ENCODE measurements at places on chromosomes 7 and 10. TPM values are rescaled to one million over a fixed set of nuclear protein-coding genes. Genes with fewer than 3 reads are reported as not detected.
A peak's percentile ranks its signal among the peaks of the same experiment; 100 is the strongest.

DNA sequence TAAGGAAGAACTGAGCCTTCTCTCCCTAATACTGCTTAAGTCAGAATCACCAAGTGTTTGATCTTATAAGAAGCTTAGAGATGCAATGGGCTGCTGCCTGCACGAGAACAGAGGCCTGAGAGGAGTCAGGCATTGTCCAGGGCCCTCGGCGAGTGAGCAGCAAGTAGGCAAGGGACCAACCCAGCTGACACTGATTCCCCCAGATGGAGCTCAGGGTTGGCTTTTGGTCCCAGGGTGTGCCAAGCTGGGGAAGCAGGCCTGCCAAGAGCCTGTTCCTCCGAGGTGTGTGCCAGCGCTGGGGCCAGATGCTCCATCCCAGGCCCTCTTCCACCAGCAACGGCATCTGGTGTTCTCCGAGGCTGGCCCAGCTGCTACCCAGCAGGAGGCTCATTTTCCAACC is 222.0 kb upstream of the ZMIZ1 start:
- H3K27me3 ChIP-seq, result peaks cover 46% of the 10 kb centered on the region
- no peak overlapping the region for H3K4me3 ChIP-seq
- H3K4me1 ChIP-seq, result peaks cover under 1% of the 10 kb centered on the region
- H3K27ac ChIP-seq, result no peak overlapping the region
- no peak for DNase-seq
- no peaks in the 10 kb centered on the region for H3K36me3 ChIP-seq

DNA sequence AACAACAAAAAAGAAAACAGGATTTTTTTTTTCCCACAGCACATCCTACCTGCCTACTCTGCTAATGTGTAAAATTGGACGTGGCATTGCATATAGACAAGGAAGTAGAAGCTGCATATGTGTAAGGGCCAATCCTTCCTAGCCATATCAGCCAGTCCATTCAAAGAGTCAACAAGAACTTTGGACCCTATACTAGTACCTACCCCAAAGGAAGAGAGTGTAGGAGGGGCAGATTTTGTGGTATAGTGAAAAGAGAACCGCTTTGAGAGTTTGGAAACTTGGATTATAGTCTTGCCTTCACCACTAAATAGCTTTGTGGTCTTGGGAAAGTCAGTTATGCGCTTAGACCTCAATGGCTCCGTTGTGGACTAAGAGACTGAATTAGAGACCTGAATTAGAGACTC is 12.1 kb upstream of the MCU start:
- peaks cover 4% of the 10 kb centered on the region for H3K4me1 ChIP-seq
- H3K27me3 ChIP-seq, result no peaks in the 10 kb centered on the region
- DNase-seq, result no peak
- H3K4me3 ChIP-seq, result no peak overlapping the region
- H3K27ac ChIP-seq, result no peak overlapping the region
- no peaks in the 10 kb centered on the region for H3K36me3 ChIP-seq

GRCh38 chr10:124534826-124535601 is 73.4 kb downstream of the LHPP start:
- H3K27me3 ChIP-seq, result no peaks in the 10 kb centered on the region
- H3K27ac ChIP-seq, result no peak overlapping the region
- DNase-seq, result no peak
- no peaks in the 10 kb centered on the region for H3K36me3 ChIP-seq
- H3K4me3 ChIP-seq, result no peak overlapping the region
- H3K4me1 ChIP-seq, result no peaks in the 10 kb centered on the region

DNA sequence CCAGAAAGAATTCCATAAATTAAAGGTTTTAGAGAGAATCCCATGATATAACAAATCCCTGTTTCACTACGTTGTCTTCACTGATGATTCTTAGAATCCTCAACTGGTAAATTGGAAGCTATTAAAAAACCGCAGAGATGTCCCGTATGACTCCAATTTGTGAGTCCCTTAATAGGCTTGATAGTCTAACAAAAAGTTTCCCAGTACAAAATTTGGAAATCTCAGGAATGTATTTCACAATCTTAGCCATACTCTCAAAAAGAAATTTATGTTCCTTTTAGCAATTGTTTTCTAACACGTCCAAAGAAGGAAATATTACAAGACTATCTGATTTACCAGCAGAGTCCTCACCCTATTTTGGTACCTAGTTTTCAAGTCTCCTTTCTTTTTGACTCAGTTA is 2.5 kb downstream of the TES start:
- no peaks in the 10 kb centered on the region for H3K36me3 ChIP-seq
- DNase-seq, result no peak
- no peaks in the 10 kb centered on the region for H3K27me3 ChIP-seq
- no peak overlapping the region for H3K4me3 ChIP-seq
- H3K4me1 ChIP-seq, result peaks cover 2% of the 10 kb centered on the region
- no peak overlapping the region for H3K27ac ChIP-seq

DNA sequence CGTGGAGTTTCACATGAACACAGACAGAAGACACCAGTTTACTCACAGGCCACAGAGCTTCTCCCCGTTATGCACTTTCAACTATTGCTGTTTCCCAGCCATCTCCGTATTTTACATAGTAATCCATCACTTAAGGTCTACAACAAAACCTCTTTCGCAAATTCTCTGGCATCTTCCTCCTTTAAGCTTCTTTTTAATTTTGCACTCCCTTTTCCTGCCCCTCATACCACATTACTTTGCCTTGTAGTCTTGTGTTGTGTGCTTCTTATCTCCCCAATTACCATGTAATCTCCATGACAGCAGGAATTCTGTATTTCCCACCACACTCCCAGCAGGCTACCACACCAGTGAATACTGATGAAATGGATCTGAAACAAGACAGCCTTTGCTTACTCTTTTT is 87.3 kb downstream of the ODAD2 start:
- no peaks in the 10 kb centered on the region for H3K27me3 ChIP-seq
- no peak for DNase-seq
- H3K36me3 ChIP-seq, result no peaks in the 10 kb centered on the region
- H3K27ac ChIP-seq, result no peak overlapping the region

DNA sequence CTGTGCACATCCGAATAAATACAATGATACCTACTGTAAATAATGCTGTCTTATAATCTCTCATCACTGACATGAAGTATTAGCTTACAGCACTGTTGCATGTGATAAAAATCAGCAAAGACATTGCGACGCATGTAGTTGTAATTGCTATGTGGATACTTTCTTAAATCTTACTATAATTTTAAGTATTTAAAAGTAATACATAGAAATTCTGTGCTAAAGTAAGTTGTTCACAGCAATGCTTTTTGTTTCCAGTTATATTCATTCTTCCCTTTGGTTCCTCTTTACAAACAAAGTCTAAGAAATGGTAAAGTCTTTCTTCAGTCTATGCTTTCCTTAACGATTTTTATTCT is 113.7 kb upstream of the DGKB start:
- H3K27ac ChIP-seq, result no peak overlapping the region
- no peaks in the 10 kb centered on the region for H3K4me1 ChIP-seq
- no peak overlapping the region for H3K4me3 ChIP-seq
- DNase-seq, result no peak

DNA sequence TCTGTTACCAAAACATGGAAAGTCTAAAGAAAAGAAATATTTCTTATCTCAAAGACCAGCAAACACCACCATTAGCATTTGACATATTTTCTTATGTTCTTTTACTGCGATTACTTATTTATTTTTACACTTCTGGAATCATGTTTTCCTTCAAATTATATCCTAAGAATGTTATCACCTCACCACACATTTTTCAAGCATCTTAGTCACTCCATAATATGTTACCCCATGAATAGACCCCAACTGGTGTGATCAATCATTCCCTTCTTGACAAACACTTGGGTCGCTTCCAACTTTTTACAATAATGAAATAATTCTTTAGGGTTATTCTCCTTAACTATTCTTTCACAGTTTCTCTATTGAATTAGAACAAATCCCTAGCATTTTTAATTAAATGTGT is 67.4 kb downstream of the AMPH start:
- no peak for DNase-seq
- H3K36me3 ChIP-seq, result no peaks in the 10 kb centered on the region
- no peak overlapping the region for H3K27ac ChIP-seq
- no peak overlapping the region for H3K4me3 ChIP-seq
- peaks cover 5% of the 10 kb centered on the region for H3K4me1 ChIP-seq

DNA sequence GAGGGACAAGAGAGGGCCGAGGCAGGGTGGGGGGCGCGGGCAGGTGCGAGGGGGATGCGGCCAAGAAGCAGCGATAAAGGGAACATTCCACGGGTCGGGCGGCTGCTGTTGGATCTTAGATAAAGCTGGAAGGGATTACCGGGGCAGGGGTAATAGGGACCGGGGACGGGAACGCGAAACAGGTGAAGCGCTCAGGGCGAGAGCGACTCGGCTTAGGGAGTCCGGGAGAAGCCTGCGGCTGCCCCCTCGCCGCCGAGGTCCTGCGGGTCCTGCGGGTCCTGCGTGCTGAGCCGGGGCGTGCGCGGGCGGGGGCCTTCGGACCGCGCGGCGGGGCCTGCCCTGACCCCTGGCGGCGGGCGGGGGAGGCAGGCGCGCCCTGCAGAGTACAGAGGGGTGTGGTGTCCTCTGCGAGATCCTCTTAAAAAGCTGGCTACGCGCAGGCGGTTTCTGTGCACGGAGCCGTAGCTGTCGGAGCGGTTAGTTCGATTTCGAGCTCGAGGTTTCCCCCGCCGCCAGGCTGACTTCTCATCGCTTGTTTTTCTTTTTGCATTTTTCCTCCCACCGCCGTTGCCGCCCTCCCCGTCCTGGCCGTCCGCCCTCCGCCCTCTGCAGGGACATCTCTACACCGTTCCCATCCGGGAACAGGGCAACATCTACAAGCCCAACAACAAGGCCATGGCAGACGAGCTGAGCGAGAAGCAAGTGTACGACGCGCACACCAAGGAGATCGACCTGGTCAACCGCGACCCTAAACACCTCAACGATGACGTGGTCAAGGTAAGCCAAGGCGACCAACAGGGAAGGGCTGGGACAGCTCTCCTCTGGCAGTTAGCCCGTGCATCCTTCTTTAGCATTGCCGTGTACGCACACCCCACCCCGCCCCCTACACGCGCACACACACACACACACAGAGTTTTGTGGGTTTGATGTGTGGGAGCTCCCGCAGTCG is 1.4 kb downstream of the CAV1 start:
- peaks cover 11% of the 10 kb centered on the region for H3K4me1 ChIP-seq
- no peaks in the 10 kb centered on the region for H3K27me3 ChIP-seq
- H3K27ac ChIP-seq, result peak overlapping the region; percentile 97
- peaks cover 16% of the 10 kb centered on the region for H3K36me3 ChIP-seq
- peak; percentile 88 for DNase-seq

- H3K4me3 ChIP-seq, result no peak overlapping the region
- DNase-seq, result peak; percentile 31
- H3K4me1 ChIP-seq, result peaks cover 2% of the 10 kb centered on the region
These were observed 197.5 kb downstream of the MALRD1 start for GRCh38 chr10:19245889-19246752.

DNA sequence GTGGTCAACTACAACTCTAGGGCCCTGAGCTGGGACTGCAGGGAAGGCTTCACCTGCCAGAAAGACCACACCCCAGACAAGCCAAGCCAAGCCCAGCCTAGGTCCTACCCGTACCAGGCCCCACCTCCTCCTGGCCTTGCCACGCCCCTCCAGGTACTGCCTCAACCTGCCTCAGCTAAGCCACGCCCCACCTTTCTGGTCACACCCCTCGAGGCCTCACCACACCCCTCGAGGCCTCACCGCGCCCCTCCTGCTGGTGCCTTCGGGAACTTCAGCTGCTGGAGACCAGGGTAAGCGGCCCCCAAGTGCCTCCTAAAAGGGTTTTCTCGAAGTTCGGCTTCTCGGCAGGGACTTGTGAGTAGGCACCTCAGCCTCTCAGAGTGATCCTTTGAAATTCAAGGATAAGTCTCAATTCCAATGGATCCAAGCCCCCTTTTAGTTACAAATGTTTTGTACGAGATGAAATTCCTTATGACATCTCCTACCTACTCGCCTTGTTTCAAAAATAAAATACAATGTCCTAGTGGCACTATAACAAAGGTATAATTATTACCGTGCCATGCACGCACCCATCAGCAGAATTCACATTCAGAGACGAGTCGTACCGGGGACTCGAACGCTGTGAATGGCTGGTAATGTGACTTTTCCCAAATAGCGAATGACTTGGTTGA is 171.2 kb downstream of the ARHGAP21 start:
- H3K4me1 ChIP-seq, result no peaks in the 10 kb centered on the region
- no peak for DNase-seq
- H3K27ac ChIP-seq, result no peak overlapping the region
- no peak overlapping the region for H3K4me3 ChIP-seq
- peaks cover 3% of the 10 kb centered on the region for H3K27me3 ChIP-seq

Gene ABHD11
- 22.6 TPM for polyA plus RNA-seq

Gene PHKG1
- 0.62 TPM for polyA plus RNA-seq

Gene GRM8
- not detected for polyA plus RNA-seq

Gene GPR158
- not detected for polyA plus RNA-seq

Gene GRM3
- not detected for polyA plus RNA-seq

Data from IMR-90 (cell line).